ENCODE measurements at places on chromosomes 12 and 14.

GRCh38 chr14:61510736-61511557 lies 184.4 kb upstream of the HIF1A start:
- no peak for DNase-seq

DNA sequence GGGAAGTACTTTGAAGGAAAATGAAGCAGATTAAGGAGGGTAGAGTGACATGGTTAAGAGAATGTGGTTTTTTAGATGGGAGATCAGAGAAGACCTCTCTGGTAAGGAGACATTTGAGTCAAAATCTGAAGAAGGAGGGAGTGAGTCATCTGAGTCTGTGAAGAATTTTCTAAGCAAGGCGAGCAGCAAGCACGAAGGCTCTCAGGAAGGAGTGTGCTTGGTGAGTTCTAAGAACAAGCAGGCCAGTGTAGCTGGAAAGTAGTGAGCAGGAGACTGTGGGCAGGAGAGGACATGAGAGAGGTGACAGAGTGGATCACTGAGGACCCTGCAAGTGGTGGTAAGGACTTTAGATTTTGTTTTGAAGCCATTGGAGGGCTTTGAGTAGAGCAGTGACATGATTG lies 76.3 kb upstream of the FUT8 start:
- no peak for DNase-seq

- DNase-seq: peak; percentile 99
Observed at GRCh38 chr14:89430391-89431236, 13.6 kb upstream of the FOXN3 start.

DNA sequence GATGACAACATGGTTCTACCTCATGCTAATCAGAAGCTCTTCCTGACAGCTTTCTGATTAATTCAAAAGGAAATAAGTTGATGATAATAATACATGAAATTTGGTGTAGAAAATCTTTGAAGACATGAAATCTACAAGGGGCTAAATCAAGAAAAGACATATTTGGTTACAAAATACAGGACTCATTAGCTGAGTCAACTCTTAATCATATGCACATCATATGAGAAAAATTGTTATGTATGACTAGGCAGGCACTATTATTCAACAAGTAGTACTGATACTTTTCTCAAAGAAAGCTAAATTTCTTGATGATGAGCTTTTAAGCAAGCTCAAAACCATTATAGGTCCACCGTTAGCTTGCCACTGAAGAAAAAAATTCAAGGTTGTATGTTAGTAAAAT lies 7.1 kb downstream of the ABCC9 start:
- no peak for DNase-seq

GRCh38 chr14:68164711-68165113 lies 345.1 kb downstream of the RAD51B start:
- no peak for DNase-seq

DNA sequence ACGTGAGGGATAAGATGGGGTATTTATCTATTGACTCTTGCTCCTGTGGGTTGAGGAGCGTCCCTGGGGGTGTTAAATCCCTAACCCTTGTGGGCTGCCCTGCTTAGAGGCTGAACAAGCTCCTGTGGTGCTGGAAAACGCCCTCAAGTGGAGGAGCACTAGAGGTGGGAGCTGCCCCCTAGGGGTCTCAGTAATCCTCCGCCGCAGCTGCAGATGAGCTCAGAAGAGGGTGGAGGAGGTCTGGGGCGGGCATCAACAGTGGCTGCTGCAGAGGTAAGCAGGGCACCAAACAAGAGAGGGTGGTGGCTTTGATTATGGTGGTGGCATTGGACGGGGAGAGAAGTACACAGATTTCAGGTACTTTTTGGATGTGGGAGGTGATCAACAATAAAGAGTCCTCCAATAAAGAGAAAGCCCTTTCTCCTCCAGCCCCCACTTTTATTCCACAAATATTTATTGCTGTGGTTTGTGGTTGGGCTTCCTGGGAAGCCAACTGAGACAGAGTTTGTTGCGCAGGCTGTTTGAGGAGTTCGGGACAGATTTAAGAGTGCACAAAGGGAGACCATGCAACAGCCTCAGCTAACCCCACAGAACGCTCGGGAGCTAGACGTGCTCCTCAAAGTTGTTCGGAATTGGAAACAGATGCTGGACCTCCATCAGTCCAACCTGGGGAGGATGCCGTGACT lies 179.9 kb downstream of the ADCK1 start:
- no peak for DNase-seq

- peak; percentile 13 for DNase-seq
Observed at GRCh38 chr12:89529738-89530137, 3.9 kb upstream of the POC1B start.

Measured in GM12878 (cell line).